ENCODE measurements at places on chromosomes 1 and 21. TPM values are rescaled to one million over a fixed set of nuclear protein-coding genes. Genes with fewer than 3 reads are reported as not detected.

The VANGL1 gene
- total RNA-seq, result 4.9 TPM

The SLAMF9 gene
- not detected for total RNA-seq

The NLRP3 gene
- total RNA-seq, result 0.23 TPM

The GJB3 gene
- not detected for total RNA-seq

The SETSIP gene
- not detected for total RNA-seq

The CLEC20A gene
- not detected for total RNA-seq

Data from MG63 (cell line).